Right cardiac atrium (tissue), 5 donors: ENCODE measurements at places on chromosomes 11 and 22.

DNA sequence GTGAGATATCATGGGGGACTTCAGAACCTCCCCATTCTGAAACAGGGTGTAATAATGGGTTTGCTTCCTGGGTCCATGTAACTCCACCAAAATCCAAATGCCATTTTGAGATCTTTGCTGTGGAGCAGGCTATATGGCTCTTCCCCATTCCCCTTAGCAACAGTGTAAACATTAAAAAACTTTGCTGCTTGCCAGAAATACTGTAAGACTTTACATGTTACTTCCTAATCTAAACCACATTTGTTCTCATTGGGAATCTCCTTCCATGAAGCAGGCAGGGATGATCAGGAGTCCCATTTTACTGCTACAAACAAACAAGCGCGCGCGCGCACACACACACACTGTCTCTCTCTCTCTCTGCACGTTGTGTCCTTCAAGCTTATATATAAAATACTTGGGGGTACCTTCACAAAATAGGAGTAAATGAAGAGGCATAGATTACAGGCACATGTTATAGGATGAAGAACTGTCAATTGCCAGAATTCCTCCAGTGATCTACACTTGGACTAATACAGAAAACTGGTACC lies 86.5 kb downstream of the ANO3 start:
- no peak for DNase-seq

DNA sequence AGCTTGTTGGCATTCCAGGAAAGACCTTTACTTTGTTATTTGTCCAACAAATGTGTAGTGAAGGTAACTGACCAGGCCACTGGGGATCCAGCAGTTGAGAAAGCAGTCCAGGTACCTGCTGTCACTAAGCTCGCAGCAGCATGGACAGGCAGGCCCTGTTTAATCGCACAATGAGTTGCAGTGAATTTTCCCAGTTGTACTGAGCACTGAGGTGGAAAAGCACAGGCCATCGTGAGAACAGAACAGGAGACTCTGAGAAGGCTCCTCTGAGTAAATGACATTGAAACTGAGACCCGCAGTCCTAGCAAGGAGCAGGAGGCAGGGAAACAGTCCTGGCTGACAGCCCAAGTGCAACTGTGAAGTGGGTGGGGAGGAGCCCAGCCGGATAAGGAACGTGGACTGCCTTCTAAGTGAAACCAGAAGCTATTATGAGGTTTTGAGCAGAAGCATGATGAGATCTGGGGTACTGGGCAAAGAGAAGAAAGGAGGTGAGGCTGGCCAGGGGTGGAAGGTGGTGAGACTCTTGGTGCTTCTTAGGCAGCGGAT lies 39.8 kb upstream of the CDON start:
- peak; percentile 89 for DNase-seq

GRCh38 chr22:38510416-38510970 lies 4.4 kb upstream of the DDX17 start:
- no peak for DNase-seq

DNA sequence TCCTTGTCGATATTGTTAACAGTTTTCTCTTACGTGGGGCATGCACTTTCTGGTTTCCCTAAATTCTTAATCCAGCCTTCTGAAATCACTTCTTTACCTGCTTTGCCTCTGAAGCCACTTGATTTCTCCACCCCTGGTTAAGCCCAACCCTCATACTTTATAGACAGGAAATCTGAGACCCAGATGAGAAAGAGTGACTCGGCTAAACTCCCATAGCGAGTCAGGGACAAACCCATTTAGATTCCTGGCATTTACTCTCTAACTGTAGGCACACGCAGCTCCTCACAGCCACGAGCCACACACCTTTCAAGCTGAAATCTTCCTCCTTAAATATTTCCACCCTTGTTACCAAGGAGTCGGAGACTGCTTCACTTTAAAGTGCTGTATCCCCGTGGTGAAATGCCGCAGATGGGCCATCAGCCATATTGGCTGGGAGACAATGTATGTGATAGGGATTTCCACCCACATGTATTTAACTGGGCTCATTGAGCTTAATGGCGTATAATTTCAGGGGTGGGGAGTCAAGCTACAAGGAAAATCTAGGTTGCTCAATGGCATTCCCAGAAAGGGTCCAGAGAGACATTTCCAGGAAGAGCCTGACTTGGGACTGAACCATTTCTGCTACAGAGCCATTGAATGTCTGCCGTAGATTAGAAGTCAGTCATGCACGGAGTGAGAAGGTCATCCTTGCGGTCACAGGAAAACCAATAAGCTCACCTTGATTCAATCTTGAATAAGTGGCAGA lies 49.9 kb upstream of the GRK3 start:
- DNase-seq, result no peak

GRCh38 chr11:105046898-105047579 lies 1.9 kb upstream of the CARD16 start:
- peak; percentile 29 for DNase-seq
